Articular chondrocyte of knee joint (primary cell): ENCODE measurements at places on chromosomes 1 and 21. TPM values are rescaled to one million over a fixed set of nuclear protein-coding genes. Genes with fewer than 3 reads are reported as not detected.

Gene MARK1
- 0.78 and 1.4 TPM in 2 replicates for total RNA-seq

Gene TNFRSF8
- total RNA-seq: 0.13 and 0.22 TPM in 2 replicates

Gene SH2D1B
- 0.11 TPM in 1 of 2 replicates, not detected in the other for total RNA-seq

Gene TMEM81
- total RNA-seq: 1.3 TPM in 2 replicates

Gene C1orf210
- not detected in 2 replicates for total RNA-seq

Gene FCRL2
- not detected in 2 replicates for total RNA-seq

Gene TPTE
- not detected in 2 replicates for total RNA-seq

Gene DYNLT5
- total RNA-seq: 0.52 and 3.4 TPM in 2 replicates

Gene HNRNPCL2
- total RNA-seq: not detected in 2 replicates

Gene LAMB3
- total RNA-seq: 10.9 and 12.2 TPM in 2 replicates

Gene HRNR
- total RNA-seq: not detected in 2 replicates

Gene ASTN1
- under 0.01 TPM in 1 of 2 replicates, not detected in the other for total RNA-seq

Gene SFN
- 0.54 and 0.78 TPM in 2 replicates for total RNA-seq

Gene ARHGEF10L
- total RNA-seq: 21.7 and 22.3 TPM in 2 replicates

Gene GPR52
- total RNA-seq: 3.3 and 4.1 TPM in 2 replicates

Gene AMPD1
- not detected in 2 replicates for total RNA-seq

Gene FCRL1
- not detected in 2 replicates for total RNA-seq

Gene SAMSN1
- not detected in 2 replicates for total RNA-seq

Gene HTR6
- 0.11 TPM in 1 of 2 replicates, not detected in the other for total RNA-seq

Gene FCGR2B
- total RNA-seq: not detected in 2 replicates

Gene PTPRC
- total RNA-seq: under 0.01 TPM in 1 of 2 replicates, not detected in the other

Gene B3GALNT2
- total RNA-seq: 36.3 and 43.5 TPM in 2 replicates

Gene MAP3K7CL
- 3.6 and 3.7 TPM in 2 replicates for total RNA-seq

Gene ESPN
- under 0.01 TPM in 1 of 2 replicates, not detected in the other for total RNA-seq

Gene LYPLAL1
- 60.9 and 72.7 TPM in 2 replicates for total RNA-seq

Gene OR2T2
- not detected in 2 replicates for total RNA-seq

Gene HAPLN2
- not detected in 2 replicates for total RNA-seq

Gene CLIC6
- 10.9 and 22.7 TPM in 2 replicates for total RNA-seq

Gene ADCY10
- 0.11 and 0.26 TPM in 2 replicates for total RNA-seq

Gene LCE2B
- not detected in 2 replicates for total RNA-seq

Gene RPE65
- total RNA-seq: not detected in 2 replicates

Gene KCNQ4
- total RNA-seq: 0.11 TPM in 1 of 2 replicates, not detected in the other

Gene TMED5
- 68.5 and 80.3 TPM in 2 replicates for total RNA-seq

Gene CDC42
- total RNA-seq: 557 and 578 TPM in 2 replicates

Gene HMGCS2
- total RNA-seq: not detected in 2 replicates

Gene CFHR3
- total RNA-seq: 0.11 TPM in 1 of 2 replicates, not detected in the other

Gene USP33
- total RNA-seq: 105 and 122 TPM in 2 replicates

Gene LCE3E
- total RNA-seq: not detected in 2 replicates

Gene LRRIQ3
- 0.39 and 1.5 TPM in 2 replicates for total RNA-seq

Gene AMY1A
- not detected in 2 replicates for total RNA-seq

Gene TMEM269
- total RNA-seq: 0.11 TPM in 1 of 2 replicates, not detected in the other

Gene FCGR1A
- total RNA-seq: not detected in 2 replicates

Gene CD1B
- total RNA-seq: not detected in 2 replicates

Gene DNM3
- 2.4 and 3.8 TPM in 2 replicates for total RNA-seq

Gene SLC6A17
- 0.13 and 0.22 TPM in 2 replicates for total RNA-seq

Gene SPATA45
- 0.39 TPM in 1 of 2 replicates, not detected in the other for total RNA-seq

Gene CD48
- total RNA-seq: not detected in 2 replicates

Gene ENTREP3
- 4.2 and 6.4 TPM in 2 replicates for total RNA-seq

Gene OR2M3
- not detected in 2 replicates for total RNA-seq

Gene NTRK1
- 0.11 TPM in 1 of 2 replicates, not detected in the other for total RNA-seq

Gene TIE1
- total RNA-seq: 1.3 and 1.6 TPM in 2 replicates
